ENCODE measurements at places on chromosomes 16 and 17.

DNA sequence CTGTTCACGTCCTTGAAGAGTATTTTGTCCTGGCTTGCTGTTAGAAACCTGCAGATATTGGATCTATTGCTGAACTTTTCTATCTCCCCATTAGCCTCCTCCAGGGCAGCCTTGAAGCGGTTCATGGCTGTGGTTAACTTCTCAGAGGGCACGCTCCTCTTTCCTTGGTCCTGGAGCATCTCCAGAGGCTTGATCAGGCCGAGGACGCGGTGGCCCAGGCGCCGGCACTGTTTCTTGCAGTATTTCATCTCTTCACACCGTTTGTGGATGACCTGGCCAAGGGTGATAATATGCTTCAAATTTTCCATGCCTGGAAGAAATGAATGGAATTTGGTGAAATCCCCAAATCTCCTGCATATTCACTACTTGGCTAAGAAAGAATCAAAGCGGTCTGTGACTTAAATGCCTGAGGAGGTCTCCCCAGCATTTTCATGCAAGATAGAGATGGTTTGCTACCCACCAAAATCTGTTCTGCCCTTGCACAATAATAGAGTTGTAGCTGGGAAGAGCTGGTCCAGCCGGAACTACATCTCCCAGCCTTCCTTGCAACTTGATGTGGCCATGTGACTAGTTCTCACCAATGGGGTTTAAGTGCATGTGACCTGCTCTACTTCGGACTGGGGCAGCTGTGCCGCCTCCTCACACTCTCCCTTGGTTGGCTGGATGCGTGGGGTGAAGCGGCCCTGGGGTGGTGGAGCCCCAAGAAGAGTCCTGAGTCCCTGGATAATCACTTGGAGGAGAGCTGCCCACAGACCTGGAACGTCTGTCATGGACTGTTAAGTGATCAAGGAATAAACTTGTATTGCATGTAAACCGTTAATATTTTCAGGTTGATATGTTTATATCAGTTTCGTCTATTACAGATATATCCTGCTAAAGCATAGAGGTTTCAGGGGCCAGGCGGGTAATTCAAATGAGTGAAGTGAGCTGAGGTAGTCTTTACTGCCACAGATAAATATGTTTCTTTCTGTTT is 4.9 kb downstream of the MLKL start:
- peak; percentile 41 for DNase-seq

DNA sequence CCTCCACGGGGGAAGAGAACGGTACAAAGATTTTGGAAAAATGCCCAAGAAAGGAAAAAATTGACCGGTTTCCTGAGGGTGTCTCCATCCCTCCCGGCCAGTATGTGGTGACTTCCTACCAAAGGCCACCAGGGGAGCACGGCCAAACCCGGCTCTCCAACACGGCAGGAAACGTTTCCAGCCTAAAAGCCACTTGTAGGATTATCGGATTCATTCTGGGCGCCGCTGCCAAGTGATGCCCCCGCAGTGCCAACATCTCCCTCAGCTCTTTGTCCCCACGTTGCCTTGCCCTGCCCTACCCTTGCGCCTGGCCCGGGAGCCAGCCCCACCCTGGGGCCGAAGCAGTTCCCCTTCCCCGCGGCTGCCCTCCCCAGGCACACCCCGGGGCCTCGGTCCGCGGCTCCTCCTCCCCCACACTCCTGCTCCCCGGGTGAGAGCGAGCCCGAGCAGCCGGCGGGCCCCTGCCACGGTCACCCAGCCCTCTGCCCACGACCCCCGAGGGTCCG is 688 bp downstream of the CRK start:
- DNase-seq: no peak

GRCh38 chr17:41167561-41167960 is 460 bp downstream of the KRTAP4-3 start:
- DNase-seq: no peak

DNA sequence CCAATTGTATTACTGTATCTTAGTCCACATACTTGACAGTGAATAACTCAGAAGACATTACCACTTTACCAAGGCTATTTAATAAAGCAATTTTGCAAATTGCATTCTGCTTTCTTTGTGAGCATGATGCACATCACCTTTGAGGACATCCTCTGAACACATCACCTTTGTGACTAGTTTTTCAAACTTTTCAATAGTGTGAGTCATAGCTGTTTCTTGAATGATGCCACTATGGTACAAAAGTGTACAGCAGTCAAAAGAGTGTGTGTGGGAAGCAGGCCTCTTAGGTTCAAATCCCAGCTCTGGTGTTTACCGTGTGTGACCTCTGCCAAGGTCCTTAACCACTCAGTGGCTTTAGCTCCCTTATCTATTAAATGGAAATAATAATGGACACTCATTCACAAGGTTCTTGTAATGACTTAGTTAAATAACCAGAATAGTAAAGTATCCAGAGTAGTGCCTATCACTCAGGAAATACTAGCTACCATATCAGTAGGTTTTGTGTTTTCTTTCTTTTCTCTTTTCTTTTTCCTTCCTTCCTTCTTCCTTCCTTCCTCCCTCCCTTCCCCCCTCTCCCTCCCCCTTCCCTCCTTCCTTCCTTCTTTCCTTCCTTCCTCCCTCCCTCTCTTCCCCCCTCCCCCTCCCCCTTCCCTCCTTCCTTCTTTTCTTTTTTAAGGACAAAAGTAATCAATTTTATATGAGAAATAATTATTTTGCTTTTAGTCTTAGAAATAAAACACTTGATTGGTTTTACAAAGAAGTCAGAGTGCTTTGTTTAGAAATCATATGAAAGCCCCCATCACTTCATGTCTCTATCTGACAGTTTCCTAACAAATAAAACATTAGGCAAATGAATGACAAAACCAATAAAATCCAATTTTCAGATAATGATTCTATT is 178.9 kb downstream of the MYO1D start:
- peak; percentile 18 for DNase-seq

DNA sequence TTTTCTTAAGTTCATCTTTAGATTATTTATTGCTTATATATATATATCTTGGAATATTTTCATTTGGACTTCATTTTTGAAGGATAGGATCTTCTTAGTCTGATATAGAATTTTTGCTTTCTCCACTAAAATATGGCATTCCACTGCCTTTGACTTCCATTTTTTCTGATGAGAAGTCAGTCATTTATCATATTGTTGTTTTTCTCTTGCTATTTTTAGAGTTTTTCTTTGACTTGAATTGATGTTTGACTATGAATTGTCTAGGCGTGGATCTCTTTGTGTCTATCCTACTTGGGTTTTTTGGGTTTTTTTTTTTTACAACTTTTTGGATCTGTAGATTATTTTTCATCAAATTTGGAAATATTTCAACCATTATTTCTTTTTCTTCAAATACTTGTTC is 67.7 kb downstream of the NLK start:
- no peak for DNase-seq
